NCI-H146 (cell line): ENCODE measurements at places on chromosomes 6 and 20.

GRCh38 chr6:167856999-167857660, 30.4 kb downstream of the AFDN start:
- no peak for DNase-seq

DNA sequence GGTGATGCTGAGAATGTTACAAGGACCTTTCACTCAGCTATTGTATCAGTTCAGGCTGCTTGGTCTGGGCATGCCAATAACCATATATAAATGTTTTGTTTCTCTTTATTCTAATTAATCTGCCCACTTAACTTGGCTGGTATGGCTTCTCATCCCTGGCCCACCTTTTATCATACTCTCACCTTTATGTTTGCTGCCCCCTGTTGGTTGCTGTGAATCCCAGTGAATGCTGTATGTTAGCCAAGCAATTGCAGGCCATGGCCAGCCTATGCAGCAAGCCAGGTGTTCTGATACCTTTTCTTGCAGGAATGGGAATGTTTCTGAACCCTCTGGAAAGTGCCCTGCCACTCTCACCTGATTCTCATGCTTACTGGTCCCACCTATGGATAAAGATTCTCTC, 54.6 kb downstream of the PCSK2 start:
- DNase-seq: peak; percentile 91

DNA sequence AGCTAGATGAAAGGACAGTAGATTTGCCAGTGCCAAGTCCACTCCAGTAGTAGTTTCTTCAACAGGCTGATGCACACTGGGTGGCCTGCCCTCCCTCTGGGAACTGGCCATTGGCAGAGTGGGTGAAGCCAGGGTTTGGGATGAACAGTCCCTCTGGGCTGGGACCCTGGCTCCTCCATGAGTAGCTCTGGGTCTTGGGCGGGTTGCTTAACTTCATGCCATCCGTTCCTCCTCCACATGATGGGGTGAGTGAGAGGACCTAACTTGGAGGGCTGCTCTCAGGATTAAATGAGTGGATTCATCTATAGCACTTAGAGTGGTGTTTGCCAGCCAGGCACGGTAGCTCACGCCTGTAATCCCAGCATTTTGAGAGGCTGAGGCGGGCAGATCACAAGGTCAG, 47.2 kb downstream of the PLAGL2 start:
- no peak for DNase-seq

DNA sequence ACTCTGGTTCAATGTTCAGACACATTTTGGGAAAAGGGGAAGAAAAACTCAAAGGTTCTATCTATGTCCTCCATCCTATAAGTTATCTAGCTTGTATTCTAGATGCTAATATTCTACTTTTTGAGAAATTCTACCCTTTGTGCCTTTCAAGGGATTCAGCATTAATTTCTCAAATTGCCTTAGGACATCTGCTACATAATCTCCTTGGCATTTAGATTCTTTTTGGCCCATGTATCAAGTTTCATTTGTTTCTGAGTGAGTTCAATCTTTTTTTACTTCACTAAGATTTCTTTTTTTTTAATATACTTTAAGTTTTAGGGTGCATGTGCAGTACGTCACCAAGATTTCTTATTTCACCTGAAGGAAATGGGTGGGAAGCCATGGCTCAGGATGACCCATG, 232.7 kb upstream of the TENT5A start:
- no peak for DNase-seq
